ENCODE measurements at places on chromosomes 4 and X.

GRCh38 chr4:39613093-39613656, 25.5 kb downstream of the SMIM14 start:
- DNase-seq = no peak

DNA sequence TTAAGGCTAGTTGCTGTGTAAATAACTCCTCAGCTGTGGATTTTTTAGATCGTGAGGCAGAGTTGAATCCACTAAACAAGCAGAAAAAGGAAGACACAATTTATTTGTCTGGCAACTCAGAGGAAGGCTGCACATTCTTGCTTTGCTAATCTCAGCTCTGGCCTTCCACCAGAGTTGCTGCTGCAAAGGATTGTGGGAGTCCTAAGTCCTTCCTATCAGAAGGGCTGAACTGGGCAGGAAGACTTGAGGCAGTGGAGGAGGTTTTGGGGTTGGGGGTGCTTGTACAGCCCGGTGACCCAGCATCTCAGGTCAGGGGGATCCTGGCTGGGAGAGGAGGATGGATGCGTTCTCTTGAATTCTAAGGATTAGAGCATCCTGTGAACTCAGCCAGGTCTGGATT, 11.0 kb upstream of the VSIG1 start:
- no peak for DNase-seq

DNA sequence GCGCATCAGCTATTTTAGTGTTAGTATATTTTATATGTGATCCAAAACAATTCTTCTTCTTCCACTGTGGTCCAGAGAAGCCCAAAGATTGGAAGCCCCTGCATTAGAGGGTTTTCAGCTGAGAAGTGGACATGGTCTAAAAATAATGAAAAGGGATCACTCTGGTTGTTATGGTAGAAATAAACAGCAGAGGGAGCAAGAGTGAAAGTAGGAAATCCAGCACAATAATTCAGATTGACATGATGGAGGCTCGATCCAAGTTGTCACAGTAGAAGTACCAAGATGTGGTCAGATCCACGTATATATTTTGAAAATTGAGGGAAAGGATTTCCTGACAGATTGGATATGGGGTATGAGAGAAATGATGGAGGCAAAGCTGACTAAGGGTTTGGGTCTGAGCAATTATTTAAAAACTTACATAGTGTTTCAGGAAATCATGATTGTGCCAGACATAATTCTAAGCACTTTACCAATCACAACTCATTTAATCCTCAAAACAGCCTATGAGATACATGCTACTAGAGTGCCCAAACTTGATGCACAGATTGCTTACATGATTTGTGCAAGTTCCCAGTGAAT, 17.0 kb upstream of the TMEM144 start:
- DNase-seq = peak; percentile 25

GRCh38 chrX:68252664-68253063, 180.6 kb downstream of the OPHN1 start:
- DNase-seq = no peak

GRCh38 chr4:15587649-15588048, 67.5 kb downstream of the FBXL5 start:
- DNase-seq = no peak

GRCh38 chrX:118720058-118720707, 7.2 kb upstream of the IL13RA1 start:
- DNase-seq = no peak

- no peak for DNase-seq
These were observed 102.1 kb upstream of the MID1IP1 start for GRCh38 chrX:38699121-38699520.

DNA sequence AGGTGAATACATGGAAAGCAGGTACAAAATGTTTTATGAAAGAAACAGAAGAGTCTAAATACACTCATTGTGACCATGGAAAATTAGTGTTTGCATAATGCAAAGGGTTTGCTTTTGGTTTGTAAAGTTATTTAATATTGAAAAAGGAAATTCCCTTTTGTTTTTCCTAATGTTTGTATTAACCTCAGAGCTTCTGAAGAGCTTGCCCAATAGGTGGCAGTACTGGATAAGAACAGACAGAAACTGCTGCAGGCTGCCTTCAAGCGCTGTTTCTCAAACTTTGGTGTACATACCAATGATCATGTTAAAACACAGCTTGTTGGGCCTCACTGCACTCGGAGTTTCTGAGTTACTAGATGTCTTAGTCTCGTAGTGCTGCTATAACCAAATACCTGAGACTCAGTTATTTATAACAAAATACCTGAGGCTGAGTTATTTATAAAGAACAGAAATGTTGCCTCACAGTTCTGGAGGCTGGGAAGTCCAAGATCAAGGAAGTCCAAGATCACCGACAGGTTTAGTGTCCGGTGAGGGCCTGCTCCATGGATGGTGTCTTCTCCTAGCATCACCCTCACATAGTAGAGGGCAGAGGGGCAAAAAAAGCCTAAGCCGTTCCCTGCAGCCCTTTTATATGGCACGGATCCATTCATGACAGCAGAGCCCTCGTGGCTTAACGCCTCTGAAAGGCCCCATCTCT, 54.2 kb downstream of the SUPT20HL2 start:
- DNase-seq = no peak

- no peak for DNase-seq
These were observed 314.9 kb upstream of the GRIA3 start for GRCh38 chrX:122869171-122869570.

DNA sequence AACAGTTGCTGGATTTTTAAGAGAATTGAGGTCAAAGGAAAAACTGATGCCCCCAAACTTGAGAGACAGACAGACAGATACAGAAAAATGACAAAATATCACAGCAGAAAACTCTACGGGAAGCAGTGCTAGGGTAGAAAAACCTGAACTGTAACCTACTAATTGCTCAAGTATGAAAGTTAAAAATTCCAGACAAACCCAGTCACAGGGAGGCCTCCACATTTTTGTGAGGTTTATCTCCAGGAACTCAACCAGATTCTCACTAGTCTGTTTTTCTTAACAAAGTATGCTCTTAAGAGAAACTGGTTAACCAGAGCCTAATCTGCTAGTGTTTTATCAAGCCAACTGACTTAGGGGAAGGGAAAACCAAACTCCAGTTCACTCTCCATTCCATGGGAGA, 19.9 kb upstream of the PPP3CA start:
- DNase-seq = no peak

GRCh38 chr4:168514249-168514852, 17.5 kb downstream of the PALLD start:
- no peak for DNase-seq

DNA sequence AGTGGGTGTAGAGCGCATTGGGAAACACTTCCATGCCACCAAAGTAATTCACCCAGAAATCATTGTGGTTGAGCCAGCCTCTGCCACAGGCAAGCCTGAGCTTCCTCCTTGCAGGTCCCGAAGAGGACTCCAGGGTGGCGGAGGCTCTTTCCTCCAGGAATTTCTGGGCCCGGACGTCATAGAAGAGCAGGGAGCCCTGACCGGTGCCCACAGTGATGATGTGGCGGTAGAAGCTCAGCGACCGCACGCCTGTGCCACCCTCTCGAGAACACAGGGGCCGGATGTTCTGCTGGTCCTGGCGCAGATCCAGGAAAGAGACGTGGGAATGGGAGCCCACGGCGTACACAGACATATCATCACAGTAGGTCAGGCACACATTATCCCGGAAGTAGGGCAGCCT, 1.3 kb downstream of the DCAF12L1 start:
- DNase-seq = no peak

DNA sequence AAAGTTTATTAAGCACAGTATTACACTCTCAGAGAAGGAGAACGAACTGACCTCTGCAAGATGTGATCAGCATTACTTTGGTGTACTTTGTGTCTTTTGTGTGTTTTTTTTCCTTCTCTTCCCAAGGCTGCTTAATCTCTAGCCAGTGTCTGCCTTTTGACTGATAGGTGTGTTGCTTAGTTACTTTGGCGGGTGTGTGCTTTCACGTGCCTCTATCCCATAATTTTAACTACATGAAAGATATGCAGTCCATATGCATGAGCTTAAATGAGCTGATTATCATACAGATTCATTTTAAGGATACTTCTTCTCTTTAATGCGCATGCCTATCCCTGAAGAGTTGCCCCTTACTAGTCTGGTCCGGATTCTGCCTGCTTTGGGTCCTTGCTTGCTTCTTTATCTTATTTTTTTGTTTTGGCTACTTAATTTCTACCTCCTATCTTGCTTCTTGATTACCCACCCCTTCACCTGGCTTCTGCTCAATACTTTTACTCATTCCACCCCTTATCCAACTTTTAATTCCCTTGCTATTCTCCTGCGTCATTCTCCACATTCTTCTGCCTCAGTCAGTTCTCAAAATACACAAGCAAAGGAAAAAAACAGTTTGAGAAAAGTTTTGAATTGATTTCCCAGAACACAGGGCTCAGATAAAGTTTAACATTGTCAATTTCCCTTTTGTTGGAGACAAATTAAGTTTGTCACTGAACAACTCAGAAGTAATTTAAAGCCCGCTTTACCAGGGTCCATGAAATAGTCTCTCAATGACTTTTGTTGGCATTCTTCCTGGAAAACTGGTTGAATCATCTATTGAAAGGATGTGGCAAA, 182.0 kb downstream of the TENT5D start:
- DNase-seq = no peak

- DNase-seq = peak; percentile 11
These were observed at the start of gene HOPX for GRCh38 chr4:56681158-56681852. TSS of gene HOPX (minus strand) at chr4:56681296. CDS start at chr4:56657816, 23,480 bp downstream.

GRCh38 chrX:150361070-150361776, 1.9 kb upstream of the MAMLD1 start:
- DNase-seq = no peak

- DNase-seq = no peak
These were observed 61.1 kb downstream of the FSTL5 start for GRCh38 chr4:162102713-162103112.

- DNase-seq = no peak
These were observed 162.9 kb upstream of the PGRMC2 start for GRCh38 chr4:128450326-128451120.

DNA sequence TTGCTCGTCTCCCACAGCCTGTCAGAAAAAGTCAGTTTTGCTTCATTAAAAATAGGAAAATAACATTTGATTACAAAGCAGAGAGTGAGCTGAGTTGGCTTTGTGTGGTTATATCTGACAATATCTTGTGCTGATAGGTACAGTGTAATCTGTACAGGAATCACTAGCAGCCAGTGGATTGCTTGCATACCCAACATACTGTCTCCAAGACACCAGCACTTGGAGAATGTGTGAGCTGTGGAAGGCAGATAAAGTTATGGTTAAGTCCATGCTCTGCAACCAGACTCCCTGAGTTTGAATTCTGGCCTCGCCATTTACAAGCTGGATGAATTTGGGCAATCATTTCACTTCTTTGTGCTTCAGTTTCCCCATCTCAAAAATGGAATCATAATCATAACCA, 57.5 kb upstream of the TMPRSS11F start:
- no peak for DNase-seq

- DNase-seq = peak; percentile 50
These were observed 1304.0 kb downstream of the FAM133A start for GRCh38 chrX:94977986-94978385.

DNA sequence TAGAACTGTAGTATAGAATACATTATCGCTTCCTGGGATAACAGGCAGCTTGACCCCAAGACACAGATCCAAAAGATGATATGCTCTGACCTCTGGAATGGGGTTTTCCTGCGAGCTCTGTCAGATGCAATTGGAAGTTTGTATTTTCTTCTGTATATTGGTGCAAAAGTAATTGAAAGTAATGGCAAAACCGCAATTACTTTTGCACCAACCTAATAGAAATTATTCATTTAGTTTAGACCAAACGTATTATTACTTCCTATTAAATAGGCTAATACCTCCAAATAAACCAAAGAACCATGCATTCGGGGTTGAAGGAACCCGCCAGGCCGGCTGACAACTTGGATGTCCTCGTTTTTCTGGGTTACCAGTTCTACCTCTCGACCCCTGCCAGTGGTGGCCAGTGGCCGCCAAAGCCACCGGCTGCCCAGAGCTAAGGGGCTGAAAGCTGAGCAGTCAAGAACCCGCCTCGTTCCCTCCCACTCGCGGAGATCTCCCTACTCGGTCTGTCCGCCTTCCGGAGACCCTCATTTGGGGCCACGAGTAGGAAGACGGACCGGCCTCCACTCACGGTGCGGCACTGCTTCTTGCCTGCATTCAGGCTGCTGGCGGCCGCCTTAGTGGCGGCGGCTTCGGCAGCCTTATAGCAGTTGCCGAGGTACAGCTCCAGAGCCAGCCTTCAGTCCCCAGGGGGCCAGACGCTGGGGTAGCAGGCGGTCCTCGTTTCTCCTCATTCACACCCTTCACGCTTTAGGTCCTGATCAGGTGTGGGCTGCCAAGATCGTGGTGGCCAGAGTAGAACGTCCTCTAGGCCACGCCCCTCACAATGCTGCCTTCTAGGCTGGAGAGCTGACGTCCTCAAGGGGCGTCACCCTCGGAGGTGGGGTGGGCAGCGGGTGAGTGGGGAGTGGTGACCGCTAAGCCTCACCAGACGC, 121.9 kb downstream of the RBMX2 start:
- DNase-seq = peak; percentile 20

GRCh38 chr4:90165883-90166282, 38.7 kb downstream of the CCSER1 start:
- DNase-seq = no peak
